Peyer's patch (tissue), 4 donors: ENCODE measurements at places on chromosomes 11 and 22.

GRCh38 chr22:47995264-47995627 is 1232.8 kb downstream of the TBC1D22A start:
- no peaks in the 10 kb centered on the region for H3K4me1 ChIP-seq
- no peak overlapping the region for H3K4me3 ChIP-seq
- H3K27me3 ChIP-seq, result no peaks in the 10 kb centered on the region
- no peak overlapping the region for H3K27ac ChIP-seq
- DNase-seq, result no peak

- no peak overlapping the region for H3K4me3 ChIP-seq
- no peaks in the 10 kb centered on the region for H3K27me3 ChIP-seq
- DNase-seq, result peak; percentile 15
Measured at GRCh38 chr11:65434667-65435410, 12.2 kb downstream of the NEAT1 start.

GRCh38 chr22:21876486-21877176 is 9.2 kb upstream of the MAPK1 start:
- H3K27me3 ChIP-seq, result no peaks in the 10 kb centered on the region
- H3K36me3 ChIP-seq, result no peaks in the 10 kb centered on the region
- no peaks in the 10 kb centered on the region for H3K4me1 ChIP-seq
- no peak overlapping the region for H3K27ac ChIP-seq

- H3K4me1 ChIP-seq, result peaks cover 20% of the 10 kb centered on the region
- no peaks in the 10 kb centered on the region for H3K36me3 ChIP-seq
- DNase-seq, result no peak
- H3K4me3 ChIP-seq, result peak overlapping the region; percentile 78
- peak overlapping the region; percentile 83 for H3K27ac ChIP-seq
Measured at GRCh38 chr22:43953988-43954785, 1.1 kb upstream of the SAMM50 start.

DNA sequence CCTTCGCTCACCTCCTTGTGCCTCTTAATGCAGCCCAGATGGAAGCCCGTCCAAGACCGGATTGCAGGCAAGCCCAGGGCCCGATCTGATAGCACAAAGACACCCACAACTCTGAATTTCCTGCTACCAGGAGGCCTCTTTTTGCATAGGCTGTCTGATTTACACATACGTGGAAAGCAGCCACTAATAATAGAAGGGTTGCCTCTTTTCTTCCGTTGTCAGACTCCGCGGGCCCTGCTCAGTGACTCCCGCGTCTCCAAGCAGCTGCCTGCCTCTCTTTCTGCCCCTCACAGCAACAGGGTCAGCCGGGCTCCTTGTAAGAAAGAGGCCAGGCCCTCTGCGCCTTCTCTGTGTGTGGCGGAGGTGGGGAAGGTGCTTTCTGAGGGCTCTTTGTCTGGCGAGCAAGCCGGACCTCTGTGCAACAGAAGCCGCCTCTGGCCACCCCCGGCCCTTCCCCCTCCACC is 26.7 kb downstream of the FLI1 start:
- H3K4me3 ChIP-seq, result peak overlapping the region; percentile 4
- no peaks in the 10 kb centered on the region for H3K27me3 ChIP-seq
- no peaks in the 10 kb centered on the region for H3K36me3 ChIP-seq
- peak overlapping the region; percentile 75 for H3K27ac ChIP-seq
- DNase-seq, result peak; percentile 81

DNA sequence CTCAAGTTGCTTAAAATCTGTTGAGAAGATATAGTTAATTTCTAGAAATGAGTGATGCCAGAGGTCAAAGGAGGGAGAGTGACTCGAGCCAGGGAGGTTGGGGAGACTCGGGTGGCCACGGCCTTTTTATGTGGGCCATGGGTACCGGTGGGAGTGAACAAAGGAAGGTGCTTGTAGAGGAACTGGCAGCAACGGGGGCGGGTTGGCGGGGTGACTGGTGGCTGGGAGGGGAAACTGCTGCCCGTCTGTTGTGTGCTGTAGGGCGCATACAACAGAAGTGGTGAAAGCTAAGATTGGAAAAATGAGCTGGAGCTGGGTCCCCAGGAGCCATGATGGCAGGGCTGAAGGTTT is 5.4 kb downstream of the DAGLA start:
- no peaks in the 10 kb centered on the region for H3K36me3 ChIP-seq
- H3K4me3 ChIP-seq, result no peak overlapping the region
- H3K27ac ChIP-seq, result no peak overlapping the region
- H3K27me3 ChIP-seq, result no peaks in the 10 kb centered on the region
- peaks cover 56% of the 10 kb centered on the region for H3K4me1 ChIP-seq

GRCh38 chr11:64851831-64852351 is 7.4 kb upstream of the CDC42BPG start:
- no peak for DNase-seq
- no peaks in the 10 kb centered on the region for H3K27me3 ChIP-seq
- H3K4me1 ChIP-seq, result peaks cover 88% of the 10 kb centered on the region
- no peak overlapping the region for H3K4me3 ChIP-seq
- H3K36me3 ChIP-seq, result no peaks in the 10 kb centered on the region

GRCh38 chr11:209275-210121 is 2.0 kb downstream of the RIC8A start:
- H3K4me1 ChIP-seq, result peaks cover 10% of the 10 kb centered on the region
- no peaks in the 10 kb centered on the region for H3K36me3 ChIP-seq
- H3K27ac ChIP-seq, result peak overlapping the region; percentile 99

- no peak overlapping the region for H3K4me3 ChIP-seq
- no peaks in the 10 kb centered on the region for H3K27me3 ChIP-seq
- DNase-seq, result no peak
- H3K36me3 ChIP-seq, result no peaks in the 10 kb centered on the region
- no peak overlapping the region for H3K27ac ChIP-seq
Measured at GRCh38 chr22:35870517-35871293, 153.0 kb downstream of the APOL5 start.

DNA sequence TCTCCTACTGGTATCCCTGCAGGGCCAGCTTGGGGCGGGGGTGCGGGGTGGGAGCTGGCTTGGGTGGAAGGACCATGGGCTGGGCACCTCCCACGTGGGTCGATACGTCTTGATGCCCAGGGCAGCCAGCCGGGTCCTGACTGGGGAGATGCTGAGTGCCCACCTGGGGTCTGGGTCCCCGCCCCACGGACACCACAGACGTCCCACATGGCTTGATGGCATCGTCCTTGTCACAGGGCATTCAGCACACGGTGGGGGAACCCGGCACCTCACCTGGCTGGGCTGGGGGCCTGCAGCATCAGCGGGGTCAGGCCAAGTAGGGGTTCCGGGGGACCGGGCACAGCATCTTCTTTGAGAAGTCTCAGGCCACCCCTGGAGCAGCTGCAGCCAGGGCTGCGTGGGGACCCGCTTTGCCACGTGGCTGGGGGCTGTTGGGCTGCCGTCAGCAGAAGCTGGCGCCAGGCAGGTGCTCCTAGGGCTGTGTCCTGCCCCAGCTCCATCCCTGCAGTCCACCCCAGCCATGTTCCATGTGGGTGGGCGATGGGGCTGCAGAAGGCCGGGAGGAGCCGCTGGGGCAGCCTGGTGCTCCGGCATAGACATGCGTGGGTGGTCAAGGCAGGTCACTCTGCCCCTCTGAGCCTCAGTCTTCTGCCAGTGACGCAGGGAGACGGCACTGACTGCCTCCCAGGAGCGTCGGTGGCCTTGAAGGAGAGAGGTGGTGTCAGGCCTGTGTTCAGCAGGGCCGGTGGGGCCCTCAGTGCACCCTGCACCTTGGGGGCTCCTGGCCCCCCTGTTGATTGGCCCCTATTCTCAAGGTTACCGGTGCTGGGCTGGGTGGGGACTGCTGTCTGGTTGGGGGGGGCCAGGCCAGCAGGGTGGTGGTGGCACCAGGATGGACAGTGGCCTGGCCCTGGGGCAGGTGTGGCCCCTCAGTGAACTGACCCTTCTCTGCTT is 8.4 kb downstream of the SELENOO start:
- H3K36me3 ChIP-seq, result no peaks in the 10 kb centered on the region
- no peak overlapping the region for H3K27ac ChIP-seq
- DNase-seq, result no peak
- no peaks in the 10 kb centered on the region for H3K4me1 ChIP-seq
- H3K4me3 ChIP-seq, result no peak overlapping the region

GRCh38 chr22:20131859-20132685 is 468 bp downstream of the ZDHHC8 start:
- DNase-seq, result peak; percentile 60
- H3K36me3 ChIP-seq, result no peaks in the 10 kb centered on the region
- peaks cover 39% of the 10 kb centered on the region for H3K4me1 ChIP-seq
- H3K4me3 ChIP-seq, result peak overlapping the region; percentile 93
- no peak overlapping the region for H3K27ac ChIP-seq

DNA sequence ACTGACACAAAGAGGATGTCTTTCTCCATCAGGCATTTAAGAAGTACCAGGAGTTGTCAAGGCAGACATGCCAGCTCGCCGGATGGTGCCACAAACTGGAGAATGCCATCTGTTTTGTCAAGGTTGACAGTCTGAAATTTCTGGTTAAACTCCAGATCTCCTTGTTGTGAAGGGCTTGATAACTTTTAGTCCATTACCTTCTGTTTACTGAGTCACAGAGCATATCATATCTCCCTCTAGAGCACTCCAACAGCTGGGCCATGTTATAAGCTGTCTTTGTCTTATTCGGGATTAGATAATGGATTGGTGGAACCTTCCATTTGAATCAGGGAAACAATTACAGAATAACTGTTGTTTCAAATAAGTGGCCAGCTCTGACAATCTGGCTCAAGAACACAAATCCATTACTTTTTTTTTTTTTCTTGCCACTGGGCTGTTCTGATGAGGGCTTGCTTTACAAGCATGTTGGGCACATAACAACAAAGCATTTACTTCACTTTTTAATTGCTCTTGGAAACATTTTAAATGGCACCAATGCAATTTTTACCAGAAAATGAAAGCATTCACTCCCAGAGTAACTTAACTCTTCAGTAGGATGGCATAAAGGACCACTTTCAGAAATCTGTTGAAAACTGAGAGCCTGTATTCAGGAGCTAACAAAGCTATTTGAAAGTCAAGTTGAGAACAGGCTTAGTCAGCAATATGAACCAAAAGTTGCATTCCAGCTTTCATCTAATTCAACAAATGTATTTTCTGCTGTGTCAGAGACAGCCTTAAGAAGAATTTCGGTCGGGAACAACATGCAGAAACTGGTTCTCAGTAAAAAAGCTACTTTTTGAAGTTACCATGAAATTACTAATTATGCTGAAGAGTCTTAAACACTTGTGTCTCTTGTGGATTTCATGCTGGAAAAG is 227.6 kb upstream of the PITPNB start:
- no peaks in the 10 kb centered on the region for H3K36me3 ChIP-seq
- no peak overlapping the region for H3K27ac ChIP-seq
- no peak for DNase-seq
- no peaks in the 10 kb centered on the region for H3K27me3 ChIP-seq
- H3K4me1 ChIP-seq, result no peaks in the 10 kb centered on the region
- H3K4me3 ChIP-seq, result no peak overlapping the region

DNA sequence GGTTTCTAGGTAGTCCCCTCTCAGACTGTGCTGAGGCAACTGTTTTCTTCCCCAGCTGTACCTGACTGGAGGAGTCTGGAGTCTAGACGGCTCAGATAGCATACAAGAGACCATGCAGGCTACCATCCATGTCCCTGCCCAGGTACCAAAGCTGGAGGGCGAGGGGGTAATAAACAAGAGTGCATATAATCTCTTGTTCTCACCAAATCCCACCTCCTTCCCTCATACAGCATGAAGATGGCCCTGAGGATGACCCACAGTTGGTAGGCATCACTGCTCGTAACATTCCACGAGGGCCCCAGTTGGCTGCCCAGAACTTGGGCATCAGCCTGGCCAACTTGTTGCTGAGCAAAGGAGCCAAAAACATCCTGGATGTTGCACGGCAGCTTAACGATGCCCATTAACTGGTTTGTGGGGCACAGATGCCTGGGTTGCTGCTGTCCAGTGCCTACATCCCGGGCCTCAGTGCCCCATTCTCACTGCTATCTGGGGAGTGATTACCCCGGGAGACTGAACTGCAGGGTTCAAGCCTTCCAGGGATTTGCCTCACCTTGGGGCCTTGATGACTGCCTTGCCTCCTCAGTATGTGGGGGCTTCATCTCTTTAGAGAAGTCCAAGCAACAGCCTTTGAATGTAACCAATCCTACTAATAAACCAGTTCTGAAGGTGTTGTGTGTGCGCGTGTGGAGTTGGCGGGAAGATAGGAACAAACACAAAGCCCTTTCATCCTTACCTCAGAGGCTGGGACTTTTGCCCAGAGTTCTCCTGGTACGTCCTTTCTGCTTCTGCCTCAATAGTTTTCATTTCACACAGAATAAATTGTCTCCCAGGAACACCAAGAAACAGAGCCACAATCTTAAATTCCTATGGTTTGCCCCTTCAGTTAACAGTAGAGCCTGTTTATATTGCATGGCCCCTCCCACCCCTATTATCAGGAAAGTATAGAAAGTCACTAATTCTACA is 8.5 kb downstream of the HMBS start:
- no peak for DNase-seq
- no peaks in the 10 kb centered on the region for H3K27me3 ChIP-seq
- peak overlapping the region; percentile 95 for H3K27ac ChIP-seq
- peaks cover 21% of the 10 kb centered on the region for H3K4me1 ChIP-seq

DNA sequence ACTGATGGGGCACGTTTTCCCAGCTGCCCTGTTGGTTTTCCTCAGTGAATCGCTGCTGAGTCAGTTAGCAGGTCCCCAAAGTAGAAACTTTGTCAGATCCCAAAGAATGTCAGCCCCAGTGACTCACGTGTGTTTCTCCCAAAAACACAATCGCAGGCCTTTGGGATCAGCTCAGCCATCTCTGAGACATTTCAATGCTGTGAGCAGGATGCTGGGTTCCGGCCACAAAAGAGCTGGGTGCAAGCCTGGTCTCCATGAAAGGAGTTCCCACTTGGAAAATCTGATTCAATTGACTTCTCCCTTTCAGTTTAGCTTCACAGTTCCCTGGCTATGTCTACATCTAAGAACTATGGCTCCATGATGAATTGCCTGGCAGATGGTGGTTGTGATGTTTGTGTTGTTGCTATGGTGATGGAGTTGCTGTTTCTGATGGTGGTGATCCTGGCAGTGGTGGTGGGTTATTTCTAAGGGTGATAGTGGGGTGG is 28.0 kb downstream of the MYEOV start:
- no peak overlapping the region for H3K4me3 ChIP-seq
- H3K4me1 ChIP-seq, result no peaks in the 10 kb centered on the region
- no peak for DNase-seq
- H3K36me3 ChIP-seq, result no peaks in the 10 kb centered on the region
- no peaks in the 10 kb centered on the region for H3K27me3 ChIP-seq

- no peaks in the 10 kb centered on the region for H3K27me3 ChIP-seq
- no peaks in the 10 kb centered on the region for H3K4me1 ChIP-seq
- no peaks in the 10 kb centered on the region for H3K36me3 ChIP-seq
- no peak for DNase-seq
- H3K27ac ChIP-seq, result no peak overlapping the region
Measured at GRCh38 chr11:88061111-88061510, 114.1 kb downstream of the RAB38 start.
